Muscle of leg (tissue), 16 donors: ENCODE measurements at places on chromosomes 7 and 10. TPM values are rescaled to one million over a fixed set of nuclear protein-coding genes. Genes with fewer than 3 reads are reported as not detected.

Gene TUBB8
- 0.09 TPM for total RNA-seq

DNA sequence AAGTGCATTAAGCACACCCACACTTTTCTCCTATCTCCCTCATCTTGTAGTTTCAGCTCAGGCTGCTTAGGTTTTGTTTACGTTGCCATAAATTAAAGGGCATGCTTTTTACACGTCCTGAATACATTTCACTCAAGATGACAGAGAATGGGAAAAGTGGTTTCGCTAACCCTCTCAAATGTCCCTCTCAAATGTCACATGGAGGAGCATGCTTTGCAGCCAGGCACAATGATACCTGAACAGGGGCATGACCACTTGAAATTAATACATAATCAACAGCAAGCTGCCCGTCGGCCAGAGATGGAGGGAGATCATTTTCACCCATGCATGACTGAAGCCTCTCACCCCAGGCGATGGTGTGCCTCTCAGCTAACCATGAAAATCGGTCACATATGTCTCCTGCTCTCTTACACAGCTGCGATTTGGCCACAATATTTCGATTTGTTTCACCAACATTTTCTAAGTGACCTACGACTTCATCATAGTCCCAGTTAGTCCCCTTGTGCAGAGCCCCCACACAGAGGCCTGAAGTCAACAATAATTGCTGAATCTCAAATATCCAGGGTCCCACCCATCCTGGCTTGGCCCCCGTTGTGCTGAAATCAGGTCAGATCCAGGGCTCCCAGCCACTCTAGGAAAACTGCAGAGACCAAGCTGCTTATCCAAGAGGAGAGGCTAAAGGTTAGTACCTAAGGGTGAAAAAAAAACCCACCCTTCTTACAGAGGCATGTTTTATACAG, 373.9 kb upstream of the NFE2L3 start:
- peak; percentile 75 for DNase-seq
- H3K27ac ChIP-seq = no peak overlapping the region
- peaks cover 18% of the 10 kb centered on the region for H3K4me1 ChIP-seq
- no peaks in the 10 kb centered on the region for H3K27me3 ChIP-seq
- H3K4me3 ChIP-seq = no peak overlapping the region

- no peaks in the 10 kb centered on the region for H3K27me3 ChIP-seq
- no peak overlapping the region for H3K27ac ChIP-seq
- H3K4me3 ChIP-seq = no peak overlapping the region
- no peaks in the 10 kb centered on the region for H3K36me3 ChIP-seq
- no peak for DNase-seq
Observed at GRCh38 chr7:117112640-117113039, 159.3 kb downstream of the ST7 start.

DNA sequence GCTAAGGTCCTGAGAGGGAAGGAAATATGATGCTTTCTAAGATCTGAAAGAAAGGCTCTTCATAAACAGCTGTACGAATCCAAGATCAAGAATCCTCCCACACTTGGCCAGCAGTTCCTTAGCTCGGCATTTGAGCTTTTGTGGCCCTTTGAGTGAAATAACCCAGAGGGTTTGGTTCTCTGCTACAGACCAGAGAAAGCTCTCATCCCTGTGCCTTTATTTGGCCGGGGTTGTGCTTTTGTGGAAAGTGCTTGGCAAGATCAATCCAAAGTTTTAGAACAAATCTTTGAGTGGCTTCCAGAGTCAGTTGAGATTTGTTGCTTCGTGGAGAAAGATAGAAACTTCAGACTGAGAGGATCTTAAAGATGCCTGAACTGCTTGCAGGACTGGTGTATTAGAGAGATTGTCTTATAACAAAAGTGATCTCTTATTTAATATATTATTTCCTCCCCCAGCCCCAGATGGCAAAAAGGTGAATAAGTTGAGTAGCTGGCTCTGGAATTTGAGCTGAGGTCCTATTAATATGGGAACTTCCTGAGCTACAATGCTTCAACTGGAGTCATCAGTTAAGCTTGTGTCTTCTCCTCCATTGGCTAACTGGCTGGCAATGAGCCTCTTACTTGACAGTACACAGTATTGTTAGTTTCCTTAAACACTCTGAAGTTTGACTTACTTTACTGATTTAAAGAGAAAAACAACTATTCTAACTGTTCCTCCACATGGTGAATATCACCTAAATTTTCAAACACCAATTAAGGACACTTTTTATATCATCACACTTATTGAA, 687.3 kb downstream of the MAGI2 start:
- peaks cover 5% of the 10 kb centered on the region for H3K4me1 ChIP-seq
- H3K27ac ChIP-seq = no peak overlapping the region
- H3K4me3 ChIP-seq = no peak overlapping the region
- H3K36me3 ChIP-seq = no peaks in the 10 kb centered on the region

DNA sequence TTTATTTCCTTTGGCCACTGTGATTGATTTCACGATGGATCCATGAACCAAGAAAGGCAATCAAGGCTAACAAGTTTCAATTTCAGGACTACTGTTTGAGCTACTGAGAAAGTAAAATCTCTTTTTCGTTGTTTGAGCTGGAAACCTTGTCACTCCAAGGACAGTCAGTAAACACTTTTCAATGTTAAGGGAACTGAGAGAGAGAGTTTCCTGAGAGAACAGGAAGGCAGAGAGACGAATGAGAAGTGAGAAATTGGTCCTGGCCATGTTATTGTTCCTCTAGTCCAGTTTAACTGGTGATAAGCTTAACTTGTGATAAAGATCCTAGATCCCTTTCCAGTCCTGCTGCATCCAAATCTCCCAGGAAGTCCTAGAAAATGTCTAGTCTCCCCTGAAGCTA, 909 bp upstream of the AKR1D1 start:
- no peaks in the 10 kb centered on the region for H3K4me1 ChIP-seq
- DNase-seq = no peak
- H3K4me3 ChIP-seq = no peak overlapping the region
- H3K36me3 ChIP-seq = no peaks in the 10 kb centered on the region

Gene SCRN1
- 27.6 TPM for total RNA-seq

Gene NFKB2
- 13.2 TPM for total RNA-seq

DNA sequence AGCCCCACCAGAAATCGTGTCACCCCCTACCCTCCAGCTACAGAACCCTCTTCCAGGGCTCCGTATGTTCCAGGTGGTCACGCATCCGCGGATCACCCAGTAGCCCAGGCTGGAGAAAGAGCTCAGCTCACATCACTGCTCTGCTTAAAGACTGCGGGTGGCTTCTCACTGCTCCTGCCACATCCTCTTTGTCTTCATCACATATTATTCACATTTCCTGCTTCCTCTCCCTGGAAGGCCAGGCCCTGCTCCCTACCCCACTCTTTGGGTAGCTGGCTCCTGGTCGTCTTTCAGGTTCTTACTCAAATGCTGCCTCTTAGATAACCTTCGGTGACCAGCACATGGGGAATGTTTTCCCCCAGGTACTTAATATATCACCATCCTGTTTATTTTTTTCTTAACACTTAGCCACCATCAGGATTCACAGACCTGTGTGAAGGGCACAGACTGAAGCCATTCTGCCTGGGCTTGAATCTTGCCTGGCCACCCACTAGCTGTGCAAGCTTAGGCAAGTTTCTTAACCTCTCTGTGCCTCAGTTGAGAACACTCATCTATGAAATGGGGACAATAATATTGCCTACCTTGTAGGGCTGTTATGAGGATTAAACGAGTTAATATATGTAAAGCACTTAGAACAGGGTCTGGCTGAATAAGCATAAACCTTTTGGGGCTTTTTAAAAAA, 307.8 kb downstream of the PRPF18 start:
- H3K27ac ChIP-seq = no peak overlapping the region
- H3K36me3 ChIP-seq = no peaks in the 10 kb centered on the region
- H3K4me1 ChIP-seq = peaks cover 20% of the 10 kb centered on the region
- no peak for DNase-seq
- H3K4me3 ChIP-seq = no peak overlapping the region

DNA sequence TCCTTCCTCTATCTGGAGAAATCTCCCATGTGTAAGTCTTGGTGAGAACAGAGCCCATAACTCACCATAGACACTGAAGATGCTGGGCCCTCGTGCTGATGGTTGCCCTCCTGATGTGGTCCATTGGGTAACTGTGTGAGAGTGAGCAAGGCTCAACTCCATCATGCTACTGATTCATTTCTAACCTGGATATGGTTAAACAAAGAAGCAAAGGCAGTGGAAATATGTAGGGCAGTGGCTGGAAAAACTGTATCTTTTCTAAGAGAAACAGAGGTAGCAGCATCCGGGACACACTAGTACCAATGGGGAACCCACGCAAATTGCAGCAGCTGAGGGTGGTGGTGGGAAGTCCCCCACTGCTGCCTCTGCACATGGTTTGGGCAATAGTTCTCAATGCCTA, 221.7 kb downstream of the KLF6 start:
- H3K4me1 ChIP-seq = peaks cover 3% of the 10 kb centered on the region
- DNase-seq = no peak
- no peaks in the 10 kb centered on the region for H3K36me3 ChIP-seq
- H3K4me3 ChIP-seq = no peak overlapping the region
- H3K27ac ChIP-seq = no peak overlapping the region

GRCh38 chr7:96181174-96181573, 140.7 kb downstream of the SLC25A13 start:
- H3K4me3 ChIP-seq = no peak overlapping the region
- no peaks in the 10 kb centered on the region for H3K27me3 ChIP-seq
- H3K4me1 ChIP-seq = peaks cover 2% of the 10 kb centered on the region
- no peak overlapping the region for H3K27ac ChIP-seq

Gene NRP1
- total RNA-seq = 107 TPM

- no peaks in the 10 kb centered on the region for H3K36me3 ChIP-seq
- H3K4me1 ChIP-seq = peaks cover 2% of the 10 kb centered on the region
- no peak for DNase-seq
- H3K4me3 ChIP-seq = no peak overlapping the region
- no peaks in the 10 kb centered on the region for H3K27me3 ChIP-seq
Observed at GRCh38 chr10:3096149-3096548, 28.8 kb downstream of the PFKP start.

- peak overlapping the region; percentile 76 for H3K4me3 ChIP-seq
- H3K27ac ChIP-seq = no peak overlapping the region
- no peaks in the 10 kb centered on the region for H3K27me3 ChIP-seq
- no peak for DNase-seq
Observed at GRCh38 chr7:75637854-75638593, 100.7 kb downstream of the HIP1 start.

Gene HOXA10
- 21.2 TPM for total RNA-seq

DNA sequence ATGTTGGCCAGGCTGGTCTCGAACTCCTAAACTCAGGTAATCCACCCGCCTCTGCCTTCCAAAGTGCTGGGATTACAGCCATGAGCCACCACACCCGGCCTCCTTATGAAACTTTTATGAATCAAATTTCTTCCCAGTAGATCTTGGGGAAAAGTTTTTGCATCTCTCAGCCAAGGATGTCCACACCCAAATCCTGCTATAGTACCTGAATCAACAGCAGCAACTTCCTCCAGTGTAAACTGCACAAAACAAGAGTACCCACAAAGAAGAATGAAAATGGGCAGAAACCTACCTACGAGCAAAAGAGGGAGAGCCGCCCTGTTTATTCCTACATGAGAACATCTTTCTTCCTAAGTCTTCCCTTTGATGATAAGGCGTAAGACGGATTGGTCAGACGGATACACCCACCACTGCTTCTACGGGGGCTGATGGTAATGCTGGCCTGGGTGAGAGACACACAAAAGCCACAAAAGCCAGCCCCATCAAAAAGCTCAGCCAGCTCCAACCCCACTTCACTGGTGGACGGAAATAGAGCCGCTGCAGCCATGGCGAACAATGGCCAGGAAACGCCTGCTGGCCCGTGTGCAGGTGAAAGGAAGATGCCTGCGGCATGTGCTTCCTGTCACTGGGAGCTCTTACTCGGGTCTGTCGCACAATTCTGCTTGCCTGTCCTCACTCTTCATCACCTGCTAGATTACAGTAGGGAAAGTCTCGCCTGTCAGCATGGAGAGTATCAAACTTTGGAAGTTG, 10.4 kb downstream of the JCAD start:
- H3K4me3 ChIP-seq = no peak overlapping the region
- H3K27ac ChIP-seq = peak overlapping the region; percentile 64
- peak; percentile 60 for DNase-seq
- no peaks in the 10 kb centered on the region for H3K4me1 ChIP-seq
- no peaks in the 10 kb centered on the region for H3K27me3 ChIP-seq

Gene SPDYE2B
- not detected for total RNA-seq

- H3K36me3 ChIP-seq = no peaks in the 10 kb centered on the region
- no peak overlapping the region for H3K27ac ChIP-seq
- no peak overlapping the region for H3K4me3 ChIP-seq
- no peaks in the 10 kb centered on the region for H3K4me1 ChIP-seq
- DNase-seq = peak; percentile 60
Observed at GRCh38 chr7:33459340-33459751, 330.0 kb downstream of the BBS9 start.

GRCh38 chr7:97576043-97576442, 155.8 kb upstream of the TAC1 start:
- H3K27me3 ChIP-seq = no peaks in the 10 kb centered on the region
- no peak overlapping the region for H3K27ac ChIP-seq
- H3K4me3 ChIP-seq = no peak overlapping the region
- no peaks in the 10 kb centered on the region for H3K4me1 ChIP-seq
- DNase-seq = no peak

DNA sequence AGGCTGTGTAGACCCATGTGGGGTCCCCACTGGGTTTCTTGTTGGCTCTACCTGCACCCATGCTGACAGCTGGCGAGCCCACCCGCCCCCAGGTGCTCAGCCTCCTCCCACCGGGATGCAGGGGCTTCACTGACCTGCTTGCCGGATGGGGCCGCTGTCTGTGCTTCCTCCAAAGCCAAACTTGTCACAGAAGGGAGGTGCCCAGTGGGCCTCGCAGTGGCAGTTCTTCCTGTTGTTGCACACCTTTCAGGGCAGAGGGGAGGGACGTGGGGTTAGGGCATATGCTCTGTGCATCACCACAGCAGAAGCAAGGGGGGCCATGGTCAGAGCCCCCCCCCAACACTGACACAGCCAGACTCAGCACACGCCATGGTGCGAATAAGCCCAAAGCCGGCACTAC, 146.5 kb downstream of the FANK1 start:
- peaks cover 14% of the 10 kb centered on the region for H3K4me1 ChIP-seq
- H3K27me3 ChIP-seq = no peaks in the 10 kb centered on the region
- peaks cover 21% of the 10 kb centered on the region for H3K36me3 ChIP-seq
- no peak overlapping the region for H3K27ac ChIP-seq
- H3K4me3 ChIP-seq = no peak overlapping the region
- no peak for DNase-seq
